ENCODE measurements at places on chromosomes 12 and 14. TPM values are rescaled to one million over a fixed set of nuclear protein-coding genes. Genes with fewer than 3 reads are reported as not detected.

- no peaks in the 10 kb centered on the region for H3K4me1 ChIP-seq
- DNase-seq: no peak
- H3K27ac ChIP-seq: no peak overlapping the region
- H3K36me3 ChIP-seq: no peaks in the 10 kb centered on the region
- H3K4me3 ChIP-seq: no peak overlapping the region
Measured at GRCh38 chr12:79522257-79522988, 168.3 kb downstream of the PAWR start.

DNA sequence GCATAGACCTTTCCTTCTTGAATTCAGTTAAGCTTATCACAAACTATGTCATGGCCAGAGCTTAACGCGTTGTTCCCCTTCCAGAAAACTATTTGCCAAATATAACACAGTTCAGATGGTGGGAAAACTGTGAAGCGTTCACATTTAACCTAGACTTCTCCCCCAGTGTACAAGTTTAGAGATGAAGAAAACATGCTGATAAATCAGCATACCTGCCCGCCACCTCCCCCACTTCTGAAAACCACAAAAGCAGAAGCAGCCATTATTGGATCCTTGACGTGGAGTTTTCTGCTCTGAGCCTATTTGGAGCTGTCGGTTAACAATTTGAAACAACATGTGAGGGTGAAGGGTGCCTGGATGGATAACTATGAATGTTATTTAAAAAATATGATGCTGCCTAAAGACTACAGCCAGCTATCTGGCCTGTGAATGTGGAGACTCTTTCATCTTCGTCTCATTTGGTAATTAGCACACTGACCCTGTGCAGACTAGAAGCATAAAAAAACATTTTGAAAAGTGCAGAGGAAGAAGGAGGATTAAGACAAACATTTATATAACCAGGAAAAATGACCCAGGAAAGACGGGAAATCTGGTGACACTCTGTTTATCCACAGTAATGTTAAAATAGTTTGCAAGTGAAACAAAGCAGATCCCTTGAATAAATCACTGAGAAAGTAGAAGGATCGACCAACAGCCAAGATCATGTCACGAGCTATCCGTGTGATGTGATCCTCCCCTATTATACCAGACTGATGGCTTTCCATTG lies 408.2 kb downstream of the AEBP2 start:
- H3K27ac ChIP-seq: no peak overlapping the region
- no peaks in the 10 kb centered on the region for H3K36me3 ChIP-seq
- H3K27me3 ChIP-seq: no peaks in the 10 kb centered on the region
- DNase-seq: no peak
- H3K4me1 ChIP-seq: no peaks in the 10 kb centered on the region
- H3K4me3 ChIP-seq: no peak overlapping the region

ZDHHC22 gene
- total RNA-seq: not detected

DNA sequence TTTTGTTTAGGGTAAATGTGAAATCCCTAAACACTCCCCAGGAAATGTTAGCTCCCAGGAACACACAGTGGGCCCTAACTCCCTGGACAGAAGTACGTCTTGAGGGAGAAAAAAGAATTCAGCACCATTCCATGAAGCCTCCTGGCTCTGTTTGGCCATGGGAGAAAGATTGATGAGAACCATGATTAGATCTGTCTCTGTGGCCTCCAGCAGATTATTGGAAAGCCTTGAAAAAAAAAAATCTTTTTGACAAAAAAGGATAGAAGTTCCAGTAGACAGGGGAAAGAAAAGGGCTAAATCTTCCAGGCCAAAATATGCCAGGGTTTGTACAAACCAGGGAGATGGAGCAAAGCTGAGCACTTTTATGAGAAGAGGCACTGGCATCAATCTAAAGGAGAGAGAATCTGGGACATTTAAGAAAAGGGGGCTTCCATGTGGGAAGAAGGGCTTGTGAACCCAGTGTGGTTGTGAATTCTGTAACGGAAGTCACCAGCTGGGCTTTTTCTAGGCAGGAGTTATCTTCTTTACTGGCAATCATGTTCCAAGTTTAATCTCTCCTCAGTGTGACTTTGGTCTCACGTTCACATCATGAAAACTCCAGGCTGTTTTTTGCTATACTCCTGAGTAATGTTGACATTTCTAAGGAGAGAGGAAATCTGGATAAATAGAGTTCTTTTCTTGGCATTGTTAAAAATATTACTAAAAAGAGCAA lies 426.7 kb downstream of the RAD51B start:
- H3K27ac ChIP-seq: no peak overlapping the region
- H3K36me3 ChIP-seq: no peaks in the 10 kb centered on the region
- peaks cover 32% of the 10 kb centered on the region for H3K4me1 ChIP-seq
- H3K27me3 ChIP-seq: no peaks in the 10 kb centered on the region

- H3K36me3 ChIP-seq: peaks cover 7% of the 10 kb centered on the region
- DNase-seq: peak; percentile 20
- H3K4me3 ChIP-seq: no peak overlapping the region
- no peaks in the 10 kb centered on the region for H3K27me3 ChIP-seq
- no peak overlapping the region for H3K27ac ChIP-seq
Measured at GRCh38 chr14:23483236-23483854, 13.8 kb downstream of the NGDN start.

DNA sequence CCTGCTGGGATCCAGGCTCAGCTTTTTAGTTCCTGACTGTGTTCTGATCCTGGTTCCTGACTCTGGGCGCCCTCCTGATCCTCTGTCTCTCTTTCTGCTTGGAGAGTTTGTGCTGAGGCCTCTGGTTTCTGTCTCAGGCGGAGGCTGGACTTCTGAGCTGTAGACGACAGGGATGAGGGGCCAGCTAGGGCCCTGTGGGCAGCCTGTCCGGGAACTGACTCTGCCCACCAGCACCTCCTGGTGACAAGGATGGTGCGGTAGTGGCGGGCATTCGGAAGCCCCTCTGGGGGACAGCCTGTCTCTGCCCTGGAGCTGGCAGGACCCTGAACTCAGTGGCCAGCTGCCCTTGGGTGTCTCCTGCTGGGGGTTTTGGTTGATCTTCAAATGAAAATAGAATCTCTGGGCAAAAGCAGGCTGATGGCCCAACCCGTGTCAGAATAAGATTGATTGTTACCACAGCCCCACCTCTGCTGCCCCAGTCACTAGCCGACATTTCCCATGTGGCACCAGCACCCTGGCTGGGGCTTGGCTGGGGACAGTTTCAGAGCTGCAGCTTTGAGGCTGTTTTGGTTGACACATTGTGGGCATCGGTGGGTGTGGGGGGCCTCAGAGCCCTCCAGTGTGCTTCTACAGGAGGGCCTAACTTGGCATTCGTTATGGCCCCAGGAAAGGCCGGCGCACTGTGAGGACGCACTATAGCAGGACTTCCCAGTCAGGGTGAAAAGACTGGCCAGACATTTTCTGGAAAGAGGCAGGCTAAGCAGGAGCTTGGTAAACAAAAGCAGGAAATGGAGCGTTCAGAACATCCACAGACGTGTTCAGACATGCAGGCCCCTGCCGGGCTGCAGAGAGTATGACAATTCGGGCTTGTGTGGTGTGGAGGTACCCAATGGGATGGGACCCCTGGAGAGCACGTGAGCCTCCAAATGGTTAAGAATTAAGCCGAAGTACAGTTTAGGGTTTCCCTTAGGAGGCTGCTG lies 16.2 kb downstream of the KRT80 start:
- no peak overlapping the region for H3K4me3 ChIP-seq
- H3K27ac ChIP-seq: no peak overlapping the region
- no peak for DNase-seq
- no peaks in the 10 kb centered on the region for H3K36me3 ChIP-seq
- H3K4me1 ChIP-seq: peaks cover 3% of the 10 kb centered on the region
- no peaks in the 10 kb centered on the region for H3K27me3 ChIP-seq

EFCAB11 gene
- total RNA-seq: 8.6 TPM

DNA sequence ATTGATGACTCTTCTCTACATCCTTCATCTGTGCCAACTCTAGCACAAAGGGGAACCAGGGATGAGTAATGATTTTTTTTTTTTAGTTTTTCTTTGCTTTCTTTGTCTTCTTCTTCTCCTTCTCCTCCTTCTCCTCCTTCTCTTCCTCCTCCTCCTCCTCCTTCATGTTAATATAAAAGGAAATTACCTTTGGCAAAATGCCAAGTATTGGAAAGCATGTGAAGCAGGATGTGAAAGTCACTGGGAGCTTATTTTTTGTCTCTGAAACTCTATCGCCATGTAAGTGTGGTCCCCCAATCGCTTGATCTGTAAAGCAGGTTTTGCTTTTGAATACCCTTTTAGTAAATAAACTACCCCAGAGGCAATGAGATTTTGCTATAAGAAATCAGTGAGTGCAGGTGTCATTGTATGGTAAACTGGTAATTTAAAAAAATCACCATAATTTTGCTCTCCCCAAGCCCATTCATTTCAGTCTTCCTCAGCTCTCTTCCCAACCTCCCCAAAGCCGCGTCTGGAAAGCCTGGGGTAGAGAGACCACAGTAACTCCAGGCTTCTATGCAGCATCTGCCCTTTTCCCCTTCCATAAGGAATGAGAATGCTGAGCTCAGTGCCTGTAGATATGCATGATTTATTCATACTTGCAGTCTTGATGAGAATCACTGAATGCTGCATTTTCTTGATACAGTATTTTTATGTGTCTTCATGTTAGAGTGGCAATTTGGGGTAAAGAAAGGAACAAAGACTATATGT lies 388.7 kb downstream of the TMEM117 start:
- no peak overlapping the region for H3K27ac ChIP-seq
- H3K4me3 ChIP-seq: no peak overlapping the region
- no peaks in the 10 kb centered on the region for H3K27me3 ChIP-seq
- no peaks in the 10 kb centered on the region for H3K4me1 ChIP-seq
- no peaks in the 10 kb centered on the region for H3K36me3 ChIP-seq
- no peak for DNase-seq

DNA sequence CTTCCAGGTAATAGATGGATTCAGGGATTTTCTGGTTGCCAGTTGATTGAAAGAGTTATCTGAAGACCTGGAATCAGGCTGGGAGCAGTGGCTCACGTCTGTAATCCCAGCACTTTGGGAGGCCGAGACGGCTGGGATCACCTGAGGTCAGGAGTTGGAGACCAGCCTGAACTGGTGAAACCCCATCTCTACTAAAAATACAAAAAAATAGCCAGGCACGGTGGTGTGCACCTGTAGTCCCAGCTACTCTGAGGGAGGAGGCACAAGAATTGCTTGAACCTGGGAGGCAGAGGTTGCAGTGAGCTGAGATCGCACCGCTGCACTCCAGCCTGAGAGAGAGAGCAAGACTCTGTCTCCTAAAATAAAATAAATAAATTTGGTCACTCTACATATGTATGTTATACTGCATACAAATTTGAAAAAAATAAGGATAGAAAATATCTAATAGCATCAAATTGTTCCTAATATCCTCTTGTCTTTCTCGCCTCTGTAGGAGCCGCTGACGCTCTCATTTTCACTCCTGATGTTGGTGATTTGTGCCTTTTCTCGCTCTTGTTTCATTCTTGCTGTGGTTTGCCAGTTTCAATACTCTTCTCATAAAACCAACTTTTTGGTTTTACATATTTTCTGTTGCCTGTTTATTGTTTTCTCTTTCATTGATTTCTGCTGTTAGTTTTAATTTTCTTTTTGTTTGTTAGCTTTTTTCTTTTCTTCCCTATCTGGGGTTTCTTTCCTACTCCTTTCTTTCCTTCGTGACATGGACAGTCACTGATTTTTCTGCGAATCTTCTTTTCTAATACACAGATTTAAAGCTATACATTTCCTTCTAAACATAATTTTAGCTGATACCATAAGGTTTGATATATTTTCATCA lies 23.8 kb upstream of the PLD4 start:
- no peaks in the 10 kb centered on the region for H3K36me3 ChIP-seq
- no peak overlapping the region for H3K4me3 ChIP-seq
- H3K4me1 ChIP-seq: peaks cover 5% of the 10 kb centered on the region
- H3K27me3 ChIP-seq: peaks cover 16% of the 10 kb centered on the region
- no peak for DNase-seq

DNA sequence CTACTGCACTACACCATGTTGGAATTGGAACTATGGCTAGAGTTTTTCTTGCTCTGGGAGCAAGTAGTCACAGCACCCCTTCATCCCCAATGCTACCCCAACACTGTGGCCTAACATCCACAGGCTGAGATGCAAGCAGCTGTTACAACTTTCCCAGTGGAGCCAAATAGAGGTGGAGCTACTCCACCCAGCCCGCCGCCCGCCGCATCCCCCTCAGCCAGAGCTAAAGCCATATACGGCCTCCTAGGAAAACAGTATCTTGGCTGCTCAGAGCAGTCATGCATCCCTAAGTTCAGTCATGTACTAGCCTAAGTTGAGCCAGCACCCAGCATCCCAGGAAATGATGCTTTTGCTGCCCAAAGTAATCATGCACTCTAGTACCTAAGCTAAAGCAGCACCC lies 17.2 kb upstream of the GARIN2 start:
- no peak for DNase-seq
- peaks cover 11% of the 10 kb centered on the region for H3K36me3 ChIP-seq
- no peak overlapping the region for H3K4me3 ChIP-seq
- H3K27ac ChIP-seq: no peak overlapping the region
- no peaks in the 10 kb centered on the region for H3K27me3 ChIP-seq

ATL1 gene
- 0.67 TPM for total RNA-seq

DNA sequence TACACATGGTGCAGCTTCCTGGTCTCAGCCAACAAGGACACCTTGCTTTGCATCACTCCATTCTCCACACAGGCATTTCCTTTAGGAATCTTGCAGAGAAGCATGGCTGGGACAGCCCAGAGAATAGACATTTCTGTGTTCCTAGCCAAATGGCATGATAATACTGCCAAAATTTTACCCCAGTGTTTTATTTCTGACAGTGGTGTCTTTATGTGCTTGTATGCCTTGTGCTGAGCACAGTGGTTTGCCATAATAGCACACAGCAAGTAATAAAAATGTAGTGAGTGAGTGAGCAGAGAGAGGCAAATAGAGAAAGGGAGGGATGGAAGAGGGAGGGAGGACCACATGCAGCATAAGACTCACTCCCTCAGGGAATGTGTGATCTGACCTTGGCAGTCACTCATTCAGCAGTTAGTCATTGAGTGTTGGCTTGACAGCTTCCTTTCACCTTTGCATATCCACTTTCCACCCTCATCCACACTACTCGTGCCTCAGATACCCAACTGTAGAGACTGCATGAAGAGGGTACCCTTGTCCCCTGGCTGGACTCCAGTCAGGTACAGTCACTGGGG lies 212.8 kb upstream of the CCDC196 start:
- no peaks in the 10 kb centered on the region for H3K27me3 ChIP-seq
- no peak overlapping the region for H3K4me3 ChIP-seq
- H3K36me3 ChIP-seq: no peaks in the 10 kb centered on the region
- H3K27ac ChIP-seq: no peak overlapping the region
- no peaks in the 10 kb centered on the region for H3K4me1 ChIP-seq
- DNase-seq: no peak

MGP gene
- total RNA-seq: not detected

STON2 gene
- 1.1 TPM for total RNA-seq

FLRT2 gene
- total RNA-seq: not detected

KRT5 gene
- not detected for total RNA-seq

KLRK1 gene
- total RNA-seq: 0.12 TPM

GLT1D1 gene
- 0.10 TPM for total RNA-seq

RIPK3 gene
- 37.5 TPM for total RNA-seq

DNA sequence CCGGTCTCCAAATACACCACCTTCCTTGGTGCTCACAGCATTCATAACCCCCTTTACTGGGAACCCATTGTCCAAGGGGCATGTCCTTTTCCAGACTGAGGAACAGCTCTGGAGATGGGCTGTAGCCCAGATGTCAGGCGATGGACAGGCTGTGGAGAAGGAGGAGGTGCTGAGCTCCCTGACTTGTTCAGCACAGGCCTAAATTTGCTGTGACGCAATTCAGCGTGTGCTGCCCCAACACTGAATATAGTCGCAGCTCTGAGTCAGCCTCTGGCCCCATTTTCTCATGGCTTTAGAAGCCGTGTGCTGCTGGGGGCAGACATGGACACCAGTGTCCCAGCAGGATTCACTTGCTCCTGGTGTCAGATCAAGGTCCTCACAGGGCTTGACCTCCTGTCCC lies 269.1 kb downstream of the EMP1 start:
- peaks cover 18% of the 10 kb centered on the region for H3K27me3 ChIP-seq
- no peaks in the 10 kb centered on the region for H3K36me3 ChIP-seq
- H3K4me1 ChIP-seq: no peaks in the 10 kb centered on the region
- H3K4me3 ChIP-seq: no peak overlapping the region

Measured in activated CD4-positive, alpha-beta T cell treated with anti-CD3 and anti-CD28 coated beads, Interleukin-2, amount 10 ng/mL, durations not matched to agents 7 days and 5 days (primary cell).